ENCODE measurements at places on chromosomes 3 and 15.
A peak's percentile ranks its signal among the peaks of the same experiment; 100 is the strongest.

GRCh38 chr3:178526291-178526690, 9.9 kb upstream of the KCNMB2 start:
- no peak for DNase-seq

- peak; percentile 72 for DNase-seq
Measured at GRCh38 chr3:99875581-99875928, 57.9 kb downstream of the CMSS1 start.

DNA sequence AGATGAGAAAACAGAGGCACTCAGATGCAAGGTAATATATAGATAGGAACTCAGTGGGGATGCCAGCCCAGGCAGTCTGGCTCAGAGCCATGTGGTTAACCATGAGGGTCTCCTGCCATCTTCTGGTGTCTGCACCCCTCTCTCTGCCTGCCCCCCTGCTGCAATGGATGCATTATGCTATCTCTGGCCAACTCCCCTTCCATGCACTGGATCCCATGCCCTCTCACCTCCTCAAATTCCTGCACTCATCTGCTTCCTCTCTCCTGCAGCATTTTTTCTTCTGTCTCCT, 163.2 kb downstream of the STT3B start:
- no peak for DNase-seq

DNA sequence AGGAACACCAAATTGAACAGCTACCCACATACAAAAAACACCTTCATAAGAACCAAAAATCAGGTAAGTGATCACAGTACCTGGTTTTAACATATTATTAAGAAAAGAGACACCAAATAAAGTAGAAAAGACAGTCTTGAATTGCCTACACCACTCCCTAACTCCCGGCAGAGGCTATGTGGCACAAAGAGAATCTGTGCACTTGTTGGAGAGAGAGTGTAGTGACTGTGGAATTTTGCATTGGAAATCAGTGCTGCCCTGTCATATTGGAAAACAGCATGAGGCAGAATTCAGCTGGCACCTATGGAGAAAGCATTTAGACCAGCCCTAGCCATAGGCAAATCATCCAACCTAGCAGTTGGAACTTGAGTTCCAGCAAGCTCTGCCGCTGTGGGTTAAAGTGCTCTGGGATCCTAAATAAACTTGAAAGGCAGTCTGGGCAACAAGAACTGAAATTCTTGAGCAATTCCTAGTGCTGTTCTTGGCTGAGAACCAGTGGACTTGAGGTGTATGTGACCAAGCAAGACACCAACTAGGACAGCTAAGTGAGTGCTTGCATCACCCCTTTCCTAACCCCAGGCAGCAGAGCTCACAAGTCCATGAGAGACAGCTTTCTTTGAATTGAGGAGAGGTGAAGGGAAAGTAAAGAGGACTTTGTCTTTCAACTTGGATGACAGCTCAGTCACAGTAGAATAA, 969.6 kb upstream of the ALCAM start:
- no peak for DNase-seq

DNA sequence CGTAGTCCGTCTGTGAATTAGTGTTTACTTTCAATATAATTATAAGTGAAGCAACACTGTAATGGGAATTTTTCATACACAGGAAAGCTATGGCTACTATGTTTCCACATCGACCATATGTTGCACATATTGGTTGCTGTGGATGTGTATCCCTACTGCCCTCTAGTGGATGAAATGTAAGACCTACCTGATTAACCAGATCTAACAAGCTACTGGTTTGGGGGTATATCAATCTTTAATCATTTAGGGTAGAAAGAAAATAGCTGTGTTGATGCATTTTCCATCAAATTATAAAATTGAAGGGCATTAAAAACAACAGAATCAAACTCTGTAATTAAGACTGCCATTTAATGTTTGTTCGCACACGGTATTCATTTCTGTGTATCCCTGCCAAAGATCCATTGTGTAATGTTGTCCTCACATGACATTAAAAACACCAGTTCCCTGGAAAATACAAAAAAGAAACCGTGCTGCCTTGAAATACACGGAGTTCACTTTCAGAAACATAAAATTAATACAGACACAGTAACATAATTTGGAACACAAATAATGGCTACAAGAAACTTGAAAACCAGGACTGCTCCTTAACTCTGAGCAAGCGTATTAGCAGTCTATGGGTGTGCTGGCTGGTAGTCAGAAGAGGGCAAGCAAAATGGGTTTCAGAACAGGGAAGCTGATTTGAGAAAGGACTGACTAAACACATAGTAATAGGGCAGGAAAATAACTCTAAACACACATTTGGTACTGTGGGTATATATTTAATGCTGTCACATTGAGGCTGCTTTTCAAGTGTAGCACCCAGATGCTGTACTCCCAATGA, 125.1 kb downstream of the TIGIT start:
- peak; percentile 78 for DNase-seq

DNA sequence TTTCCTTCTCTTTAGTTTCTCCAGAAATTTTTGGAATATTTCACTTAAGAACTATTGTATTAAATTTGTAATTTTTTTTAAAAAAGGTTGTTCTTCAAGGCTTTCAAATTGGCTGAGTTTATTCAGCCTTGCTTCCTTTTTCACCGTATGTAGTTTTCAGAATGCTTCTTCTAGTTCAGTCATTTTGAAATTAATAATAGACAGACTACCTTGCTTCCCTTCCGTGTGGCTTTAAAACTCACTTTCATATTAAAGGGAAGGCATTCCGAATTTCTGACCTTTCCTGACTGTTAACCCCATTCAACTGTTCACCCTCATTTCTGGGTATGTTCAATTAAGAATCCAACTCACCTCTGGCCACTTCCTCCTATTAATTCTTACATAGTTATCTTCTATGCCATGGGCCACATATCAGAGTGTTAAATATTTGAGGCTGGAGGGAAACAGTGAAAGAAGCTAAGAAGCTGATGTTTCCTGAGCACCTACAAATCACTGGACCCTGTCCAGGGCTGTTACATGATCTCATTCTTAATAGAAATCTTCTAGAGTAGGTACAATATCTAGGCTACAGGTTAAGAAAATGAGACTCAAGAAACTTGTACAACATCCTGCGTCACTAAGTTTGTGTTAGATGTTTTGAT, 237.5 kb downstream of the P3H2 start:
- DNase-seq: no peak

- no peak for DNase-seq
Measured at GRCh38 chr3:190601622-190602021, 87.7 kb downstream of the IL1RAP start.

Measured in endothelial cell of umbilical vein (primary cell).